Smooth muscle cell of the brain vasculature (primary cell): ENCODE measurements at places on chromosomes 7 and 10.
A peak's percentile ranks its signal among the peaks of the same experiment; 100 is the strongest.

- DNase-seq, result no peak
Measured at GRCh38 chr7:128841921-128842673, 11.9 kb downstream of the FLNC start.

- DNase-seq, result no peak
Measured at GRCh38 chr7:30104157-30104556, 30.6 kb upstream of the MTURN start.

GRCh38 chr7:37713613-37714012 lies 30.0 kb downstream of the GPR141 start:
- no peak for DNase-seq

DNA sequence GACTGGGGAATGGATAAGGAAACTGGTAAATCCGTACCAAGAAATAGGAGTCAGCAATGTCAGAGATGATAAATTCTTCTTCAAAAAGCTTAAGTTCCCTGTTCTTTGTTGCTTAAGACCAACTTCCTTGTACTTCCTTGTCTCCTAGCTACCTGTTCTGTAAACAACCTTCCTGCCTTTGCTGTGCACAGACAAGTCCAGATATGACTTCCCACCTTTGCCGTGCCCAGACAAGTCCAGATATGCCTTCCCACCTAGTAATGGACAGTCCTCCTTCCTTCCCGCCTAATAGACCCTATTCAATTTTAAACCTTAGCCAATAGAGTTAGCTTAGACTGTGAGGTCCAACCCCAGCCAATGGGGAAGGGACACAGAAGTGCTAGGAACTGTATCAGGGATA lies 2.5 kb upstream of the ZNF33A start:
- no peak for DNase-seq

DNA sequence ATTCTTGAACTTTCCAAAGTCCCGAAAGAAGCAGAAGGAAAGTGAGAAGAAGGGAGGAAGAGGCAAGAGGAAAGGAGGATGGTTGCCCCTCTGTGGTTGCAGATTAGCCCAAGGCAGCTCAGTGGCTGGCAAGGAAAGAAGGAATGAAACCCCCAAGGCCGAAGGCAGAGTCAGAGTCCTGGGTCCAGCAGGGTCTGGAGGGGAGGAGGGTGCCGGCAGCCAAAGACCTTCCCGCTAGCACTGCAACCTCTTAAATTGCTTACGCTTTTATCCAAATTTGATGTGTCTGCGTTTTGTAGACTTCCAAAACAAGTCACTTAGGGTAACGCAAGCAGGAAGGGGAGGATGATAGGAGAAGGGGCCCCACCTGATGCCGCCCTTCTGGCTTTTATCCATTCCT lies 7.4 kb upstream of the PFKP start:
- no peak for DNase-seq

- no peak for DNase-seq
Measured at GRCh38 chr10:51642581-51642980, 56.8 kb downstream of the CSTF2T start.

GRCh38 chr7:157523766-157524421 lies 187.1 kb downstream of the DNAJB6 start:
- no peak for DNase-seq

DNA sequence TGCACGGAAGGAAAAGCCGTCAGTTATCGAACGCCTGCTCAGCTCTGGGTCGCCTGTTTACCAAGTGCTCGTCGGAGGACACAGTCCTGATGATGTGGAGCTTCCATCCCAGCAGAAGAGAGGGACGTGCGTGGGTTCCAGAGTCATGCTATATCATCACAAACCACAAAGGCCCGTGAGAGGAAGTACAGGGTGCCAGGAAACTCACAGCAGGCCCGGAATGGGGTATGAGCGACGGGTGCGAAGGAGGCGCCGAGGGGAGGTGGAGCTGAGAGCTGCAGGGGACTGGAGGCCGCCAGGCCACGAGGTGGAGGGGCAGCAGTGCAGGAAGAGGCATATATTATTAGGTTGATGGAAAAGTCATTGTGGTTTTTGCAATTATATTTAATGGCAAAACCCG lies 102.5 kb downstream of the ACTR3B start:
- DNase-seq, result no peak

- peak; percentile 32 for DNase-seq
Measured at GRCh38 chr10:130127364-130128061, 8.7 kb upstream of the GLRX3 start.

- DNase-seq, result no peak
Measured at GRCh38 chr10:18043148-18044006, 91.7 kb downstream of the SLC39A12 start.

DNA sequence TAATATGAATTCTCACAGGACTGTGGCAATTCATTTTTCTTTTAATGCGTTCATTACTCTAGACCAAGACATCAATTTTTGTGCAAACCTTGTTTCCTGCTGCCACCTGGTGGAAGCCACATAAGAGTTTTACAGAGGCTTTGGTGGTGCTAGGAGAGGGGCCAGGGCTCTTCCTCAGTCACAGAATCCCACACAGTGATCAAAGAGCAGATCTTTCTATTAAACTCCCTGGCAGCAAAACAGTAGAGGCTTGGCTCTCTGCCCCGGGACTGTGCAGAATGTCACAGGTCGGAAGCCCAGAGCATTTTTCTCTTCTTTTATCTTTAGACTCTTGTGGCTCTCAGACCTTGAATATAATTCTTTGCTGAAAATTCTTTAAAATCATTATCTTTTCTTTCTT lies 506.4 kb upstream of the C7orf33 start:
- peak; percentile 31 for DNase-seq

GRCh38 chr7:77248154-77248553 lies 48.5 kb upstream of the FGL2 start:
- DNase-seq, result no peak

- DNase-seq, result no peak
Measured at GRCh38 chr7:113144817-113145216, 26.5 kb upstream of the SMIM30 start.

- no peak for DNase-seq
Measured at GRCh38 chr7:1282679-1283078, 50.0 kb downstream of the UNCX start.

GRCh38 chr10:118531105-118531852 lies 64.2 kb downstream of the PRLHR start:
- DNase-seq, result no peak

DNA sequence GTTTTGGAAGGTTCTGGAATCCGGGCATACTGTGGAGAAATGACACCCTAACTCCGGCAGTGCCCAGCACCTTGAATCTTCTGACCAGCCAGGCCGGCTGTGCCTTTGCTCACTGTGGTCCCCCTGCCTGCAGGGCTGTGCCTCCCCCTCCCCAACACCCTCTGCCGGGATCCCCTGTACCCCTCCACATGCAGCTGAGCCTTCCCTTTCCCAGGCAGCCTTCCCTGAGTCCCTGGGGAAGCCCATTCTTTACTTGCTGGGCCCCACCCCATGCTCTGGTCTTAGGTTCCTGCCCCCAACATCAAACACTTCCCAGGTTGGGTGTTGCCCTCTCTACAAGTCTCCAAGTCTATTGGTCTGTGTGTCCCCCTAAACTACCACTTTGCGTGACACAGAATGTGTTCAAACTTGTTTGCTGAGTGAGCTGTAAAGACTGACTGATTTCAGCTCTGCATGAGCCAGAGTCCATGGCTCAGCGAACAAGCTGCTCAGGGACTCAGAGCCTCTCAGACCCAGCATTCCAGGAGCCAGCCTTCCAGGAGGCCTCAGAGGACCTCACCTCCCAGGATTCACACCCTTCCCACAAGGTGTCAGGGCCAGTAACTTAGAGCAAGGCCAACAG lies 31.6 kb downstream of the CALML5 start:
- no peak for DNase-seq

DNA sequence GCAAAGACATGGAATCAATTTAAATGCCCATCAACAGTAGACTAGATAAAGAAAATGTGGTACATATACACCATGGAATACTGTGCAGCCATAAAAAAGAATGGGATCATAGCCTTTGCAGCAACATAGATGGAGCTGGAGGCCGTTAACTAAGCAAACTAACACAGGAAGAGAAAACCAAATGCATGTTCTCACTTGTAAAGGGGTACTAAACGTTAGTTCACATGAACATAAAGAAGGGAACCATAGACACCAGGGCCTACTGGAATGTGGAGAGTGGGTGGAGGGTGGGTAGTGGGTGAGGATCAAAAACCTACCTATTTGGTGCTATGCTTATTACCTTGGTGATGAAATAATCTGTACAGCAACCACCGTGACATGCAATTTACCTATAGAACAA lies 78.4 kb upstream of the GSDME start:
- no peak for DNase-seq

DNA sequence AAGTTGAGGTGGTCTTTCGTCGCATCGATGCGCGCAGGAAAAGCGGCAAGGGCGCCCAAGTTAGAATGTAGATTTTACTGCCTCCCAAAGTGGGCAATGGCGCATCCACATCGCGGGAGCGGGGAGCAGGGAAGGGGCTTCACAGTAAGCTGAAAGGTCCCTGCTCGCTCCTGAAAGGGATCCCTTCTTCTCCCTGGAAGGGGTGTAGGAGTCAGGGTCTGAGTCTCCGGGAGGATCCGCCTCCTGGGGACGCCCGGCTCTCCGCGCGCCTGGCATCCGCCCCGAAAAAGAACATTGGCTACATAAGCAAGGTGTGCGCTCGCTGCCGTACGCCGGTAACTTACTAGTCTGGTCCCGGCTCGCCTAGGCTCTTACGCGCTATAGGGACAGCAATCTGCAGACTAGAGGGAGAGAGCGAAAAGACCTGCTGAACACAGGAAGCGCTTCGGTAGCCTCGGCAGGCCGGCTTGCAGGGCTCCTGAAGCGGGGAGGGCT lies 804 bp downstream of the UNC5B start:
- peak; percentile 26 for DNase-seq

DNA sequence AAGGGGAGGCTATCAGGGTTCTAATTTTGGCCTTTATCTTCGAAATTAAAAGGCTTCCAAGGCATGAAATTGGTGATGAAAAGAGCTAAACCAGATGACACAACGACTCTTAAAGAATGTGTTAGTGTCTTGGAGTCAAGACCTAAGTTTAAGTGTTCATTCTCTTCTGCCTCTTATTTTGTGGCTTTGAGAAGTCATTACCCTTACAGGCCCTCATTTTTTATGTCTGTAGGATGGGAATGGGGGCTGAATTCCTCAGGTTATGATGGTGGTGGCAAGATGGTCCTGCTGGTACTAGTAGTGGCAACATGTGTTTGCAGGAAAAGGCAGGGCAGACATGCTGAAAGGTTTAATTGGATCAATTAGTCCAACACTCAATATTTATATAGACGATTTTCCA lies 15.4 kb downstream of the TAS2R60 start:
- no peak for DNase-seq

DNA sequence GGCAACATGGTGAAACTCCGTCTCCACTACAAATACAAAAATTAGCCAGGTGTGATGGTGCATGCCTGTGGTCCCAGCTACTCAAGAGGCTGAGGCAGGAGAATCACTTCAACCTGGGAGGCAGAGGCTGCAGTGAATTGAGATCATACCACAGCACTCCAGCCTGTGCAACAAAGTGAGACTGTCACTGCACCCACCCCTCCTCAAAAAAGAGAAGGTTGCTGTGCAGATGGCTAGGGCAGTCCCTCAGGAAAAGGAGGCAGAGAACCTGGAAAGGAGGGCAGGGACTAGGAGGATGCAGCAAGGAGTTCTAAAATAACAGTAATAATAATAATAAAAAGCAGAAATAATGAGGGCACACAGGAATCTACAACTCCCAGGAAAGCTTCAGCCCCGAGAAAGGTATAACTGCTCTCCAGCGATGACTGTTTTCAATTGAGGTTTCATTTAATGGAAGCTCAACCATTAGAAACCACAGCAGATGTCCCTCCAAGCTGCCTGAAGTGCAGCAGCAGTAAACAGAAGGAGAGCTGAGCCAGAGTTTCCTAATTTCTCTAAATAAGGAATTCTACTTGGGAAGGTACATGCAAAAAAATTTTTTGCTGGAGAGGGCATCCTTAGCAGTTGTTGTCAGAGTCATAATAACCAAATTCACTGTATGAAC lies 326.5 kb downstream of the GATA3 start:
- DNase-seq, result no peak

DNA sequence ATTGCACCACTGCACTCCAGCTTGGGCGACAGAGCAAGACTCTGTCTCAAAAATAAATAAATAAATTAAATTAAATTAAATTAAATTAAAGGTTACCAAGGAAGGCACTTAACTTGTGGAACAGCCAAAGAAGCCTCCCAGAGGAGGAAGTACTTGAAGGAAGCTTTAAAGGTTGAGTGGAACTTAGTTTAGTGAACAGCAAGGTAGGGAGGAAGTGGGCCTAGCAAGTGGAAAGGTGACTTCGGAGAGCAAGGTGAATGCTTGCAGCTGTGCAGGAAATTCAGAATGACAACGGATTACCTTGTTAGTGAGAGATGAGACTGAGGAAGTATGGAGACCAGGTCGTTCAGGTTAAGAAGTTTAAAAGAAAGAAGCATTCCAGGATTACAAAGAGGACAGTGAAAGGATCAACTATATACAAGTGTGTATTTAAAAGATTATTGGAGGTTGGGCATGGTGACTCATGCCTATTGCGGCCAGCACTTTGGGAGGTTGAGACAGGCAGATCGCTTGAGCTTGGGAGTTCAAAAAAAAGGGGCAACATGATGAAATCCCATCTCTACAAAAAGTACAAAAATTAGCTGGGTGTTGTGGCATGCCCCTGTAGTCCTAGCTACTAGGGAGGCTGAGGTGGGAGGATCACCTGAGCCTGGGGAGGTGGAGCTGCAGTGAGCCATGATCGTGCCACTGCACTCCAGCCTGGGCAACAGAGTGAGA lies 12.8 kb upstream of the RPEL1 start:
- no peak for DNase-seq

DNA sequence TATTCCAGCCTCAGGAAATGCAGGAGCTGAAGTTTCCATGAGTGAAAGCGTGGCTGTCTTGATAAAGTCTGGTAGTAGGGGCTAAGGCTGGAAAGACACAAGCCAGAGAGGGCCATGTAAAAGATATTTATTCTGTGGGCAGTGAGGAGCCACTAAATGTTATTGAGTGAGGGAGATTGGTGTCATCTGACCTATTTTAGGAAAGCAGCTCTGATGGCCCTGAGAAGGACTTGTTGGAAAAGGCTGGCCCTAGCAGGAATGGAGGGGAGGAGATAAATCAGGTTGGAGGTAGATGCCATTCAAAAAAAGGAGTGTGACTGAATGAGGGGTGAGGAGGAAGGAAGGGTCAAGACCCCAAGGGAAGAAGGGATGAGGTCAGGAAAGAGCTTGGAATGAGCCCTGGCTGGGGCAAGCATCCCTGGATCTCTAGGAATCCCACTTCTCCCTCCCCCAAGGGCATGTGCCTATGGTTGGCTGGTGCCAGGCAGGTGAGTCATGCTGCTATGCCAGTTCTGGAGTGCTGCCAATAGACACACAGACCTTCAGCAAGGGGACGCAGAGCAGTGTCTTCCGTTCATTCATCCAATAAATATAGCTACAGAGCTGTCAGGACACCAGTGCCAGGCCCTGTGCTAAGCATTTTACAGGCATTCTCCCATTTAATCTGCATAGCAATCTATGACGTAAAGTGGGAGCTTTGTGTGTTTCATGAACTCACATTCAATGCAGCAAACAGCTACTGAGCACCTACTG lies 2.0 kb downstream of the ANKRD2 start:
- DNase-seq, result no peak

GRCh38 chr7:151799506-151799905 lies 77.4 kb downstream of the PRKAG2 start:
- DNase-seq, result no peak
